ENCODE measurements at places on chromosomes 1 and 21.

- no peak for DNase-seq
Observed at GRCh38 chr21:42317341-42317741, 2.1 kb upstream of the TFF3 start.

GRCh38 chr21:46080171-46081021 lies 17.5 kb upstream of the COL6A2 start:
- DNase-seq, result no peak

- DNase-seq, result peak; percentile 8
Observed at GRCh38 chr1:104987210-104987609, 1237.5 kb downstream of the AMY1C start.

DNA sequence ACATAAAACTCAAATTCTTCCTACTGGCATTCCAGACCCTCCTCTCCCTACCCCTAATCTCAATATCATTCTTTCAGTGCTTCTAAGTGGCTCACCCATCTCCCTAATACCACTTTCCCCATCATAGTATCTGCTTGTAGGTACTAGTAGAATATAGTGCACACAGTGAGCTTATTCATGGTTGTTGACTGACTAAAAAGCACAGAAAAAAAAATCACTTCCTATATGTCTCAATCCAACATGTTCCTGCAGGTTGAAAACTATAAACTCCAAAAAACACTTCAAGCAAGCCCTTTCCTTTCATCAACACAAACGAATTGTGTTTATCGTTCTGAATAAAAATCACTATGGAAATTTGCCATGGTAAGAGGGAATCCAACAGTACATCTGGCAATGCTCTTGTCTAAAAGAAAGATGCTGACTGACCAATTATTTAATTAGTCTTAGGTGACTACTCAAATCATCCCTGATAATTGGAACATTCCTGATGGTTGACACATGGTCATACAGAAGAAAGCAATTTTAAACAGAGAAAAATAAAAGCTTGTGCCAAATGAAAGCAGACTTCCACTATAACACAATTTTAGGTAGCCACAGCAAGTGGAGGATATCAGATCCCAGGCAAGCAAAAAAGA lies 87.1 kb downstream of the NDUFS5 start:
- DNase-seq, result no peak

DNA sequence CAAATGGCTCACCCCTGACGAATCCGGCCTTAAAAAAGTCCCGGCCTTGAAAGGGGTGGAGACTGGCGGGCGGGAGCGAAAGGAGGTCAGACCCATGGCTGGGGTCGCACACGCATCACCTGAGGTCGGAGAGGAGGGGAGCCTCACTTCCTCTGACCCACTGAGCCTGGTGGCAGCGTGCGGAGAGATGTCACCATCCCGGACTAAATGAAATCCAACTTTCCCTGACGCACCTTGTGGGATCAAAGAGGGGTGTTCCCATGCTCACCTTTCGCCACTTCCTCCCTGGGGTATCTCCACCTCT lies 709 bp upstream of the SLC41A1 start:
- DNase-seq, result no peak

- DNase-seq, result peak; percentile 82
Observed at GRCh38 chr1:202615501-202616354, 94.5 kb downstream of the SYT2 start.

GRCh38 chr1:184661801-184662200 lies 92.9 kb downstream of the EDEM3 start:
- no peak for DNase-seq

DNA sequence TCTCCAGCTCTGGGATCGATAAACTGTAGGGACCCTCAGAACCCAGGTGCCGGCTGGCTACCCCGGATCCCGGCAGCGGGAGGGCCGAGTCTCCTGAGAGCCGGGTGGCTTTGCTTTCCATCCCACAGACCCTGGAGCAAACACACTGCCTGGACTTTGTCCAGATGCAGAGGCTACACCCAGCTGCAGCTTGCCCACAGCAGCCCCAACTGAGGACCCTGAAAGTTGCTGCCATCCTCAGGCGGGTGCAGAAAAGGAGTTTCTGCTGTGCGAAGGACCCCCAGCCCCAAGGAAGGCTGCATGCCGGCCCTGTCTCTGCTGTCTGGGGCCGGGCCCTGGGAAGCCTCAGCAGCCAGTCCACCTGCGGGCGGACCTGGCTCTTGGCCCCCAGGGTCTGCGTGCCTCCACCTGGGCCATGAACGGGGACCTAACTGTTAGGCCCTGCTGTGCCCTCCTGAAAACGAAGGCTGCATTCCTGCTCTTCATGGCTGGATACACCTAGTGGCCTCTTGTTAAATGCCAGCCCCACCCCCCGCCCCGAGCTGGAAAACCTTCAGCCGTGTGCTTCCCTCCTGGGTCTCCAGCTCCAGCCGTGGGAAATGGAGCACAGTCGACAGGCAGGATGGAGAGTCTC lies 97.5 kb upstream of the ARHGEF16 start:
- no peak for DNase-seq

- peak; percentile 73 for DNase-seq
Observed at GRCh38 chr1:7535934-7536878, 234.9 kb upstream of the VAMP3 start.

DNA sequence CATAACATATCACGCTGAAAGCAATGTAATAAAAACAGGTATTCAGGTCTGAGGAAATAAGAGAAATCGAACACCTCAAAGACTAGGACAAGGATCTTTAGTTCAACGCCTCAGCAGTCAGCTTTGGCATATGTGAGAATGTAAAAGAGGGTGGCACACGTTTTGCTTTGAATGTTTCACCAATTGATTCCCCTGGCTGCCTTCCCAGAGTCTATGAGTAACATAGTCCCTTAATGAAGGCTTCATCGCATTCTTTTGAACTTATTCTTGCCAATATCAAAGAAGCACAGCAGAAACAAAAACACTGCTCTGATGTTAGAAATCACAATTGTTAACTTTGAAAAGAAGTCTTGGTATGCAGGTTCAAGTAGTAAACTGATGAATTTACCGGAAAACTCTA lies 764.8 kb downstream of the ADGRL2 start:
- no peak for DNase-seq

GRCh38 chr21:18499761-18500376 lies 96.3 kb upstream of the TMPRSS15 start:
- peak; percentile 70 for DNase-seq

GRCh38 chr1:155962599-155963211 lies 15.6 kb downstream of the ARHGEF2 start:
- no peak for DNase-seq

DNA sequence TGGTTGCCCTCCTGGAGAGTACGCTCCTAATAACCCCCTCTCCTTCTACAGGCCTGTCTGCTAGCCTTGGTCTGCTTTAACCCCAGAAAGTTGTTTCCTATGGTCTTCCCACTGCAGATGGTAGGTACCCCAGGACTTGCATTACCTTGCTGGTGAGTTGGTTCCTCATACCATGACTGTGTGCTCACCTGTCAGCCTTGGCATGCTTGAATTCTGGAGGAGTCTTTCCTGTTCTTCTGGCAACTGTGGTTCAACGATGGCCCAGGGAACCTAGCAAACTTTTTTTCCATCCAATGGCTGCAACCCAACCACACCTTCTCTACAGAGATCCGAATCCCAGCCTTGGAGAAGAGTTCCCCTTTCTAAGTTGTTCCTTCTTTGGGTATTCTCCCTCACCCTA lies 36.9 kb downstream of the RPS6KC1 start:
- no peak for DNase-seq

DNA sequence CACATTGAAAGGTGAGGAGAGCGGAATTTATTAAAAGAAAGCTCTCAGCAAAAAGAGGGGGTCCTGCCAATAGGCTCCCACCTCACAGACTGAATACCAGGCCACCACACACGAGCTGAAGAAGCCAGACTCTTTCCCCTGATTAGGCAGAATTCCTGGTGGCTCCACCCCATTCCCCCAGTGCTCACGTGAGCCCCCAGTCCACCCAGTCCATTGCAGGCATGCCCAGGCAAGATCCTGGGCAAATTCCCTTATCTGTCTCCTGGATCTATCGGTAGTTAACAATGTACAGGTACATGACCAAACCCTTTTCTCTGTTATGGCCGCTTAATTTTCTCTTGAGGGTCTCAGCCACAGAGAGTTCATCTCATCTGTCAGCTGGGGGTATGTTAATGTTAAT lies 54.6 kb upstream of the BTG3 start:
- DNase-seq, result no peak

GRCh38 chr1:198086051-198086745 lies 70.6 kb upstream of the NEK7 start:
- DNase-seq, result no peak

Measured in hematopoietic multipotent progenitor cell treated with erythropoietin and hydrocortisone succinate and interleukin-3 and kit ligand, for 4 days (in vitro differentiated cells).